ENCODE measurements at places on chromosomes 6 and 20. TPM values are rescaled to one million over a fixed set of nuclear protein-coding genes. Genes with fewer than 3 reads are reported as not detected.

OR12D3 gene
- total RNA-seq, result not detected

POU5F1 gene
- total RNA-seq, result 9.7 TPM

DNA sequence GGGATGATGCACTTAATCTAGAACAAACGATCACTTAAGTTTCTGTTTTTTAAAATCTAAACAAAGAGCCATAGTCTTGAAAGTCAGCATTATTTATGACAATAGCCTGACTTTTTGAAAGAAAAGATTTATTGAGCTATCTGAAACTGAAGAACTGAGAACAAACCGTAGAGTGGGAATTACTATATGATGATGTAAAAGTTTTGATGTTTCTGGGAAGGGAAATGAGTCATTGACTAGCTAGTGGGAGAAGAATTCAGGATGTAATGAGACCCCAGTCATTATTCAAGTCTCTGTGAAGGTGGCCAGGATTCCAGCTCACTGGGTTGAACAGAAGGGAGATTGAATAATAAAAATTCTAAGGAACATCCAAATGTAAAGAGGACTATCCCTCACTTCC lies 83.4 kb upstream of the FABP7 start:
- DNase-seq, result no peak

- DNase-seq, result no peak
Observed at GRCh38 chr20:34567892-34568865, 9.7 kb downstream of the MAP1LC3A start.

- no peak for DNase-seq
Observed at GRCh38 chr6:30589754-30590358, 18.6 kb downstream of the ABCF1 start.

GRCh38 chr6:117469356-117469755 lies 13.1 kb upstream of the DCBLD1 start:
- no peak for DNase-seq

MMP24OS gene
- total RNA-seq, result 123 TPM

HTR1E gene
- total RNA-seq, result 0.17 TPM

UBD gene
- total RNA-seq, result not detected

- DNase-seq, result no peak
Observed at GRCh38 chr6:19712998-19713397, 124.2 kb upstream of the ID4 start.

SNX21 gene
- total RNA-seq, result 34.6 TPM

Data from mucosa of gallbladder (tissue), 1 donor.